Sigmoid colon (tissue), 7 donors: ENCODE measurements at places on chromosomes 4 and X. TPM values are rescaled to one million over a fixed set of nuclear protein-coding genes. Genes with fewer than 3 reads are reported as not detected.

The CLGN gene
- total RNA-seq = 2.9 TPM

The MBTPS2 gene
- 13.2 TPM for total RNA-seq

The PF4V1 gene
- total RNA-seq = not detected

The GIMD1 gene
- total RNA-seq = not detected

The KLHL4 gene
- 0.33 TPM for total RNA-seq

The S100P gene
- total RNA-seq = not detected

The PRDM8 gene
- total RNA-seq = 15.5 TPM

The SPACA5 gene
- not detected for total RNA-seq

The PPP2R2C gene
- total RNA-seq = 1.6 TPM

The ASB9 gene
- total RNA-seq = 3.0 TPM

The RAB39B gene
- 0.28 TPM for total RNA-seq

The IL21 gene
- not detected for total RNA-seq

The SLC6A14 gene
- total RNA-seq = not detected

The CSAG3 gene
- total RNA-seq = not detected

The HTN1 gene
- total RNA-seq = not detected

The PPM1K gene
- total RNA-seq = 12.6 TPM

The MAGEB1 gene
- not detected for total RNA-seq

The MAGEB2 gene
- total RNA-seq = not detected

The RHOXF1 gene
- total RNA-seq = 2.2 TPM

The PRR32 gene
- not detected for total RNA-seq

The SOWAHB gene
- under 0.01 TPM for total RNA-seq

The CT45A10 gene
- total RNA-seq = not detected

The ATP10D gene
- total RNA-seq = 17.1 TPM

The DSPP gene
- not detected for total RNA-seq

The FSTL5 gene
- total RNA-seq = 0.82 TPM

The SPANXC gene
- not detected for total RNA-seq

The PACRGL gene
- 43.9 TPM for total RNA-seq

The GAGE12F gene
- not detected for total RNA-seq

The XAGE1A gene
- total RNA-seq = not detected

The PCDH11X gene
- under 0.01 TPM for total RNA-seq

The TCEAL6 gene
- total RNA-seq = not detected

The GABRG1 gene
- total RNA-seq = not detected
